ENCODE measurements at places on chromosomes 6 and 20.

GRCh38 chr6:89615882-89616281 lies 22.7 kb downstream of the LYRM2 start:
- no peak for DNase-seq

DNA sequence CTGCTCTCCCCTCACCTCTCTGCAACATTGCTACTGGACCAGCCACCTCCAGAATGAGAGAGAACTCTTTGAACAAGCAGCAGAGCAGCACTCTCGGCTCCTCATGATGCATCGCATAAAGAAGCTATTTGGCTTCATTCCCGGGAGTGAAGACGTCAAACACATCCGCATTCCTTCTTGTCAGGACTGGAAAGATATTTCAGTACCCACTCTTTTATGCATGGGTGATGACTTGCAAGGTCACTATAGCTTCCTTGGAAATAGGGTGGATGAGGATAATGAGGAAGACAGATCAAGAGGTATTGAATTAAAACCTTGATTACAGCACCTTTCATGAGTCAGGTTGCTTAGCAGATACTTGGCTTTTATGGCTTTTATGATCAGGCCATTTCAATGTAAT lies 4.3 kb downstream of the CALHM4 start:
- DNase-seq: no peak

DNA sequence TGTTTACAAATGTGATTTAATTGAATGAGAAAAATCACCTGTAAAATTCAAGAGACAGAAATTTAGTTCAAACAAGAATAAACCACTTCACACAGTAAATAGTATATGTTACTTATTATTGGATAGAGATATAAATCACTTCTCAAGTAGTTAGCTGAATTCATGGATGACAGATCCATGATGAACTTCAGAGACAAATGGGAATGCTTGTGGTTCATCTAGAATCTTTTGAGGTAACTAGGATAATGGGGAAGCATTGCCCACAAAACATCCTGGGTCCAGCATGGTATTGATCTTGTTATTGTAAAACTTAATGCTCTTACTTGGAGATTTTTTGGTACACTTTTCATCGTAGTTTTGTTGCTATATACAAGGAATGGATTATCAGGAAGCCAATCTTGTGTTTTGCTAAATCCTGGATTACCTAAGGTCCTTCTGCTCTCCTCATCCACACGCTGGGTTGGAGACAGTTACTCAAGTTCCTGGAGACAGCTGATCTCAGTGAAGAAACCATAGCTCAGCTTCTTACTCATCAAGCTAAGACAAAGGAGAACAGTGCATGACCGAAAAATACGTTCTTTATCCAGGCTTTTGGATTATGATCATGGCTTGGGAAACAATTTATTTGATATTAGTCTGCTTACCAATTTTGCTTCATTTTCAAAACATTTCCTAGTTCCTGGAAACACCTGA lies 142.5 kb upstream of the PREP start:
- DNase-seq: no peak

DNA sequence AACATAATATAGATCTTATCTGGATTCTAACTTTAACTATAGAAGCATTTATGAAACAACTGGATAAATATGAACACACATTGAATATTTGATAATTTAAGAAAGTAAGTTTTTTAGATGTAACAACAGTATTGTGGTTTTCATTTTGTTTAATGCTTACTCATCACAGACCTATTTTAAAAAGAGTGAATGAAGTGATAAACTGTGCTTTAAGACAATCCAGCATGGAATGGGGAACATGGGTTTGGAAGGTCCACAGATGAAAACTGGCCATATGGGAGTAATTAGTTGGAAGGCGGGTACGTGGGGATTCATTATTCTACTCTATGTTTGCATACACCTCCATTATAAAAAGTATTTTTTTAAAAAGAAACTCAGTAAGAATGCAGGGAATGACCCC lies 21.2 kb downstream of the EPB41L2 start:
- DNase-seq: no peak

GRCh38 chr6:121743691-121744090 lies 308.2 kb downstream of the GJA1 start:
- no peak for DNase-seq

DNA sequence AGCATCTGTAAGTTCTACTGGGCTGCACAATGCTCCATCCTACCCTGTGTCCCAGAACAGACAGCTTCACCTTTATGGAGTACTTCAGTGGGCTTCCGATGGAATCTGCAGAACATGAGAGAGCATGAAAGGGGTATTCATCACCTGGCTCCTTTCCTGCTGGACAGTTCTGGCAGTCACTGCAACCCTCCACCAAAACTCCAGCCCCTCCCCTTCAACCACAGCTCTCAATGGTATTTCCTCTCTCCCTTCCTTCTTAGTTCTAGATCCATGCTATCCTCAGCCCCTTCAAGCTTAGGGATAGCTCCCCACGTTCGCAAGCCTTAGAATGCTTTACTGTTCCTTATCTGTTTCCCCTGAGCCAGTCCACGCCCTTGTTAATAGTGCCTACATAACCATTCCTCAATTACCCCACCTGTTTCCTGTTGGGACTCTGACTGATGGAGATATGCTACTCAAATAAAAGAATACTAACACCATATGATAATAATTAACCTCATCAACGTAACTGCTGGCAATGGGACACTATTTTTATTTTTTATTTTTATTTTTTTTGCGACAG lies 26.8 kb downstream of the TRAM2 start:
- no peak for DNase-seq

DNA sequence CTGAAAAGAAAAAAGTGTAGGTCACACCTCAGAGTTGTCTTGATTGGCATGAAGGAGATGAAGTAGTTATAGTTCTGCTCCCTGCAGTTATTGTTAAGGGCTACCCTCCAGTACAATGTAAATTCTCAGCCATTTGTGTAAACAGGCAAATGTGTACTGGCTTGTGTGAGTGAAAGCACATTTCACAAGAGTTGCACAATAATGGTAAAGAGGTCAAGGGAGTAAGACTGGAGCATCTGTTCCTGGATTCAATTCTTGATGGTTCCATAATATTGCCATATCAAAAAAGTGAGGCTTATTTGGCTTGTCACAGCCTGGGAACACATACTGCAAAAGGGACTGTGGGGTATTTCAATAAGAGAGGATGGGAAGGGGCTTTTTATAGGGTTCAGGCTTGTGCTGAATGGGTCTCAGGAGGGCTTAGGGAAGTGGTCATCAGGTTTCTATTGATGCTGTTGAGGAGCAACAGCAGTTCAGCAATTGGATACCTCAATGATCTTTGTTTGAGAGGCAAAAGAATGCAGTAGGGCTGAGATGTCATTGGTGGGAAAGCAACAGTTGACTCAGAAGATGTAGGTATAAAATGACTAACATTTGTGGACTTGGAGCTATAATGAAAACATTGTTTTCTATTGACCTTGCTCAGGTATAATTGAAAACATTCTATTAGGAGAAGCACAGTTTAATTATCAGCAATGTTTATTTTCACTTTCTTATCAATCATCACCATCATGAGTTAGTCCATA lies 402.6 kb downstream of the BCKDHB start:
- DNase-seq: no peak

DNA sequence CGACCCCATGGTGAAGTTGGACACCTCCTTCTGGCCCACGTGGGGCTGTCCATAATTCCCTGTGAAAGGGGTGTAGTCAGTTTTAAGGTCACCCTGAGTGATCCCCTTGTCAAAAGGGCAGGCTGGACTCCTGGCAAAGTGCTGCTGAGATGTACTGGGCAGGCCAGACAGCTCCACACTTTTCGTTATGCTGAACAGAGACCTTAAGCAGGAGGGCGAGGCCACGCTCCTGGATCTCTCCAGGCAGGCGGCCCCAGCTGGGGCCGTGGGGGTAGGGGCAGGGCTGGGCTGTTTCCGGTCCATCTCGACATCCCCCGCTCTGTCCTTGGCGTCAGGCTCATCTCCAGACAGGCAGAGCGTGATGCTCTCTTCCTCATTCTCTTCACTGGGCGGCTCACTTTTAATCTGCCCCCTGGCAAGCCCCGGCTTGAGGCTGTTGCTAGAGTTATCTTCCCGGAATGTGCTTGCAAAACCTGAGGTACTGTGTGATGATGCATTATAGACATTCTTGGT lies 56.7 kb downstream of the GJA10 start:
- no peak for DNase-seq

GRCh38 chr6:39228111-39228971 lies 934 bp downstream of the KCNK5 start:
- no peak for DNase-seq

DNA sequence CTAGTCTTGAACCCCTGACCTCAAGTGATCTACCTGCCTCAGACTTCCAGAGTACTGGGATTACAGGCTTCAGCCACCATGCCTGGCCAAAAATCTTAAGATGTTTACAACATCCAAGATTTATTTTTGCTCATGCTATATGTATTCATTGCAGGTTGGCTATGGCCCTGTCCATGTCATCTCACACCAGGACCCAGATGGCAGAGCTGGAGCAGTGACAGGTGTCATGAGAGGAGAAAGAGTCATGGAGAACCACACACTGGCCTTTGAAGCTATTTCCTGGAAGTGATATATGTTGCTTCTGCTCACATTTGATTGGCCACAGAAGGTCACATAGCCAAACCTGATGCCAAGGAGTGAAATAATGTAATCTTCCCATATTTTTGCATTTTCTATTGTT lies 13.8 kb upstream of the DDR1 start:
- DNase-seq: no peak

DNA sequence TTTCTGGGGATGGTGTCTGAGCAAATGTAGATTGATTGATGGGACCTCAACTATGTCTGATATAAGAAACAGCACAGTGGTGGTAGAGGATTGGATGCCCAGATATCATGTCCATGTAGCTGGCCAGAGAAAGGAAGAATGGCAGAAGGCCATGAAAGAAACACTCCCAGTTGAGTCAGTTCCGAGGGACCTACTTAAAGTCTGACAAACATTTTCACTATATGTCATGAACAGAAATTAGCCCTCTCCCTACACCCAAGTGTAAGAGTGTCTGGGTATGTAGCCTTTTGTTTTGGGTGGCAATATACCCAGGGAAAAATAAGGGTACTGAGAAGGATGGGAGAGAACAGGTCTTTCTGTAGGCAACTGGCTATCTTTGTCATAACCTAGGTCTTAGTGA lies 434.2 kb downstream of the BCKDHB start:
- no peak for DNase-seq

Measured in naive thymus-derived CD8-positive, alpha-beta T cell (primary cell).